CD8-positive, alpha-beta memory T cell (primary cell): ENCODE measurements at places on chromosomes 2 and 18. TPM values are rescaled to one million over a fixed set of nuclear protein-coding genes. Genes with fewer than 3 reads are reported as not detected.

DNA sequence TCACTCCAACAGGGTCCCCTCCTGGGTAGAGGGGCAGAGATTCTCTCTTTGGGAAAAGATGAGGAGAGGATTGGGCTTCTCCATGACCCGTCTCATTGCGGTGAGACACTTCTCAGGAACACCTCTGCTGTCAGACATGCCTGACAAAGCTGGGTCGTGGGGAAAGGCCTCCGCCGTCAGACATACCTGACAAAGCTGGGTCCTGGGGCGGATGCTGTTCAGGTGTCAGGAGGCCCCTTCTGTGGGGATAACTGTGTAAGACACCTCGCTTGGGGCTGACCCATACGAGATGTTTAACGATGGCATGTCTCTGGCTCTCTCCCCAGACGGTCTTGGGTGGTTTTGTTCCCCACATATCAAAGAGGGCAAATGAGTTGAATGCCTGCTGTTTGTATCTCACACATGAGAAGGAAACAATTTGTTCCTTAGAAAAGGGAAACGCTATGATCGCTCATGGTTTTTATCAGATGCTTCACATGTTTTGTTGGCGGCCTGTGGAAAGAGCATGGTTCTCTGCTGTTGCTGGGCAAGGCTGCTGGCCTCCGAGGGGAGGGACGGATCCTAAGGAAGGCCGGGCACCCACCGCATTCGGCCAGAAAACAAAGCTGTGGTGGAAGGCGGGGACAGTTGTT, 40.8 kb upstream of the PXDN start:
- no peaks in the 10 kb centered on the region for H3K27me3 ChIP-seq
- H3K4me3 ChIP-seq, result no peak overlapping the region
- H3K27ac ChIP-seq, result no peak overlapping the region
- no peaks in the 10 kb centered on the region for H3K36me3 ChIP-seq
- no peak for DNase-seq

DNA sequence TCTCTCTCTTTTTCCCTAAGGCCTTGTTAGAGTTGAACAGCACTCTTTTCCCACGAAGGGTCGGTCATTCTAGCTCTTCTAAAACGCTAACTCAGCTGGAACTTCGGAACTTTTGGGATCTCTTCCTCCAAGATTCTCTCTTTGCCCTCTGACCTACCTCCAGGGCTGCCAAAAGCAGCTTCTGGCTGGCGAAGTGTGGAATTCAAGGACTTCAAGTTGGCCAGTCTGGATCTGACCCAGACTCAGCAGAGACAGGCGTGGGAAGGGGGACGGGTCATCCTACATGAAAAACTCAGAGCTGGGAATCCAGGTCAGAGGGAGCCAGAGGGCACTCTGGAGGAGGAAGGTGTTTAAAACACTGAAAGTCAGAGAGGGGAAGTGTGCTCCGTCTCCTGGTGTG, 305.5 kb upstream of the HDAC4 start:
- peaks cover 9% of the 10 kb centered on the region for H3K27me3 ChIP-seq
- no peak for DNase-seq
- no peak overlapping the region for H3K27ac ChIP-seq
- H3K4me1 ChIP-seq, result no peaks in the 10 kb centered on the region
- H3K4me3 ChIP-seq, result no peak overlapping the region

DNA sequence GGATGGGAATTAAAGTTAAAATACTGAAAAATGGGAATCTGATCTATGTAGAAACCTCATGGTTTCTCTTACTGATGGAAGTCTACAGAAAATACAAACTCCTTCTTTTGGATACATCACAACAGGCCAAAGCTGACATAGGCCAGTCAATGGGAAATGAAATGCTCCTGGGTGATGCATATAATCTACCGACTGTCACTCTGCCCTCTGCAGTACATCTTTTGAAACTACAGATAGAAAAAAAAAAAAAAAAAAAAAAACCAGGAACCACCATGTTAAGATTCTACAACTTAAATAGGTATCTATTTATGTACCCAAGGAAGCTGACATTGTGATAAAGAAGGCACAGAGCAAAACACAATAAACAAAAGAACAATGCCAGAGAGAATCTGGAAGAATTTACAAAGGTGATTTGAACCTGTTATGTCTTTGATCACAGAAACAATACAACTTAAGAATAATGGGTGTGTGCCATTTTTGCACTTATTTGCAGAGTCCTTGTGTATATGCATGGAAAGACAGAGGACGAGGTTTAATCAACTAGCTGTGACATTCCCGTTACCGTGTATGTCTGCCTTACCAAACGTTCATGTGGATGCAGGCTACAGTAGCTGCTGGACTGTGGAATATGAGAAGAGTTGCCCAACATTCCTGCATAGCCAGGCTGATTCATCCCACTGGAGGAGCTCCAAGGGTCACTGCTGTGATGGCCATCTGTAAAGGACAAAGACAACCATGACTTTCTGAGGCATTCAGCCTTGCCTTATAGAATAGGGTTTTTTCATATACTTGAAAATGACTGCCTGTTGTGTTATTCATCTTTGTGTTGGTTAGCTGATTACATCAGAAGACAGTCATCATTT, 312.7 kb downstream of the TCF4 start:
- H3K4me1 ChIP-seq, result no peaks in the 10 kb centered on the region
- H3K27me3 ChIP-seq, result no peaks in the 10 kb centered on the region

DNA sequence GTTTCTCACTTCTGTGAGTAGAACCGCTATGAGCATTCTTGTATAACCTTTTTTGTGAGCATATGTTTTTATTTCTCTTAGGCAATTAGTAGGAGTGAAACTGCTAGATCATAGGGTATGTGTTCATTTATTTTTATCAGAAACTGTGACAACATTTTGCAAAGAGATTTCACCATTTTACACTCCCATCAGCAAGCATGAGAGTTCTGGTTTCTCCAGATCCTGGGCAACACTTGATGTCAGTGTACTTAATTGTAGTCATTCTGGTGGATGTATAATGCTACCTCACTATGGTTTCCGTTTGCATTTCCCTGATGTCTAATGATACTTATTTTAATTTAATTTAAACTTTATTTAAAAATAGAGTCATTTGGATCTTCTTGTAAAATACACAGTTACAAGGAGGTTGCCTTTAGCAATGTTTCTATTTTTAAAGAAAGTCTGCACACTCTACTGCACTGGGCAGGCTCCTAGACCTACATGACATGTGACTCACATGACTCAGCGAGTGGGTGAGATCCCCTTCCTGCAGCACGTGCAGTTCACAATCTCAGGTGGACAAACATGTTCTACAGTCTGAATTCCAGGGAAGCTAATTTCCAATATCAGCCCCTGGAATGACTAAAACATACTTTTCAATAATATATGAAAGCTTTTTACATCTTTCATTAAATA, 127.0 kb upstream of the BCL2L11 start:
- H3K27ac ChIP-seq, result no peak overlapping the region
- H3K4me1 ChIP-seq, result peaks cover 16% of the 10 kb centered on the region
- H3K36me3 ChIP-seq, result no peaks in the 10 kb centered on the region
- H3K27me3 ChIP-seq, result no peaks in the 10 kb centered on the region
- DNase-seq, result no peak

DNA sequence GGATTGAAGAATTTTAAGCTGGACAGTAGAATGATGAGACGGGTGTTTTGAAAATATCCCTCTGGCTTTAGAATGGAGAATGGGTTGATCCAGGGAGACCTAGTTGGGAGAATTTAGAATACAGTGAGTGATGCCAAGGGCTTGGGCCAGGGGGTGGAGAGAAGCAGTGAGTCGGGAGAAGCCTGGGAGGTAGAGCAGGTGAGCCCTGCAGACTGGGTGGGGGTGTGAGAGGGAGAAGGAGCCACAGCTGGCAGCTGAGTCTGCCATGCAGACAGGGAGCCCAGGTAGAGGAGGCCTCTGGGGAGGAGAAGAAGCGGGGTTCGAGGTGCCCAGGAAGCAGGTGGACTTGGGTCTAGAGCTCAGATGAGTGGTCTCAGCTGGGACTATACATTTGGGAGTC, 18.2 kb downstream of the CREG2 start:
- H3K27ac ChIP-seq, result no peak overlapping the region
- H3K4me3 ChIP-seq, result no peak overlapping the region
- H3K27me3 ChIP-seq, result no peaks in the 10 kb centered on the region
- no peak for DNase-seq
- no peaks in the 10 kb centered on the region for H3K4me1 ChIP-seq

GRCh38 chr2:186503827-186504606, 18.0 kb downstream of the ZC3H15 start:
- H3K27me3 ChIP-seq, result no peaks in the 10 kb centered on the region
- no peak overlapping the region for H3K27ac ChIP-seq
- H3K36me3 ChIP-seq, result peaks cover 49% of the 10 kb centered on the region
- peak; percentile 7 for DNase-seq
- no peak overlapping the region for H3K4me3 ChIP-seq

- no peak for DNase-seq
- H3K4me1 ChIP-seq, result no peaks in the 10 kb centered on the region
- H3K27ac ChIP-seq, result no peak overlapping the region
- peaks cover 13% of the 10 kb centered on the region for H3K36me3 ChIP-seq
- no peak overlapping the region for H3K4me3 ChIP-seq
- H3K27me3 ChIP-seq, result no peaks in the 10 kb centered on the region
These were observed 52.8 kb upstream of the TWSG1 start for GRCh38 chr18:9281780-9282179.

DNA sequence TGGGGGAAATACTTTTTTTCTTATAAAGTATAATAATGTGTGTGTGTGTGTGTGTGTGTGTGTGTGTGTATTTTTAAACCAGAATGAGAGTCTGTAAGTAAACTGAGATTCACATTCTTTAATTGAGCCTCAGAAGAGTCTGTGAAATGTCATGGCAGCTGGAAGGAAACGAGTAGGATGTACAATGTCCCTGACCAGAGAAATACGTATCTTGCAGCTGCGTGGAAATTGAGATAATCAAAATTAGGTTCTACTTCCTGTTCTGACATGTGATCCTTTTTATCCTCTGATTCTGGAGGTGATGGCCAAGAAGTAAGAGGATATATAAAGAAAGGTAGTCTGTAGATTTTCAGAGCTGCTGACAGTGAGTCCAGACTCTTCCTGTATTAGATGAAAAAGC, 50.0 kb downstream of the SH3RF3 start:
- no peaks in the 10 kb centered on the region for H3K27me3 ChIP-seq
- no peaks in the 10 kb centered on the region for H3K36me3 ChIP-seq
- peaks cover 8% of the 10 kb centered on the region for H3K4me1 ChIP-seq
- no peak overlapping the region for H3K4me3 ChIP-seq

DNA sequence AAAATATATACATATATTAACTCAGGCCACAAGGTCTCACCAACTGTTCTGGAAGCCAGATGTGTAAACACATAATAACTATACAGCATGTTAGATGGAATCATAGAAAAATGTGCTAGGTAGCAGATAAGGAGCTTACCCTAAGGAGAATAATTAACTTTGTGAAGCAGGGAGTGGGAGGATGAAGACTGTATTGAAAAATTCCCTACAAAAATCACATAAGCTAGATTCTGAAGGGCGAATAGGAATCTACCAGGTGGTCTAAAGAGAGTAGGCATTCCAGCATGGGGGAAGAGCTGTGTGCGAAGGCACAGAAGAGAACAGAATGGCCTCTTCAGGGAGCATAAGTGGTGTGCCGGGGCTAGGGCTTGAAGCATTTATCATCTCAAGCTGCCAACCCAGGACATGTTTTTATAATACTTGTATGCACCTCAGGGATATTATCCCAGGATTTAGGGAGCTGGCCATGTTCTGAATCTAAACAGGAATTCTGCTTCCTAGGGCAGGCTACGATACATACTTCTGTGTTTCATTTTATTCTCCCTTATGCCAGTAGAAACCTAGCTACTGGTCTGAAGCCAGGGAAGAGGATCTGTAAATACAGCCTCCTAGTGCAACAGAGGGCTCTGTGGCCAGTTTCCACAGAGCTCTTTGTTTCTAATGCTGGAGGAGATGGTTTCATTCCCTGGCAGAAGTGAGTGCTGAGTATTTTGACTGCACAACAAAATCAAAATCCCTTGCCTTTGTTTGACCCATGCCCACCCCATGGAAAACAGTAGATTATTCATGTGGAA, 56.7 kb downstream of the NEMP2 start:
- H3K36me3 ChIP-seq, result no peaks in the 10 kb centered on the region
- no peaks in the 10 kb centered on the region for H3K27me3 ChIP-seq
- H3K4me3 ChIP-seq, result no peak overlapping the region
- H3K27ac ChIP-seq, result no peak overlapping the region
- DNase-seq, result no peak
- no peaks in the 10 kb centered on the region for H3K4me1 ChIP-seq

GRCh38 chr18:51561821-51562220, 364.3 kb upstream of the MEX3C start:
- no peak overlapping the region for H3K4me3 ChIP-seq
- no peaks in the 10 kb centered on the region for H3K4me1 ChIP-seq
- H3K27ac ChIP-seq, result no peak overlapping the region
- H3K36me3 ChIP-seq, result no peaks in the 10 kb centered on the region
- H3K27me3 ChIP-seq, result no peaks in the 10 kb centered on the region

GRCh38 chr2:159489476-159489875, 126.9 kb downstream of the BAZ2B start:
- H3K4me1 ChIP-seq, result no peaks in the 10 kb centered on the region
- no peaks in the 10 kb centered on the region for H3K27me3 ChIP-seq
- no peaks in the 10 kb centered on the region for H3K36me3 ChIP-seq
- H3K27ac ChIP-seq, result no peak overlapping the region

DNA sequence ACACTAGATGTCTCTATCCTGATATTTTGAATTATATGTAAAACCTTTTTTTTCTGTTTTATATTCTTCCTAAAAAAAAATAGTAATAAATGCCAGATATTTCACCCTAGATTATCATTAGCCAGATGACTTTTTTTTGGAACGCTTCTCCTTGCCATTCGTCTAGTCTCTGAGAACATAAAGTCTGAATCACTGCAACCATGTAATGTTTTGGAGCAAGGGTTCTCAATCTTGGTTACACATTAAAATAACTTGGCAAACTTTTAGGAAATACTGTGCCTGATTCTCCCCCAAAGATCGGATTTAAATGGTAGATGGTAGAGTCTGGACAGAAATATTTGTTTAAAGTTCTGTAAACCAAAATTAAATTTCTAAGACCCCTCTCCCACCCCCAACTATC, 21.0 kb downstream of the SLC25A52 start:
- no peak overlapping the region for H3K4me3 ChIP-seq
- no peak for DNase-seq
- no peaks in the 10 kb centered on the region for H3K27me3 ChIP-seq
- H3K27ac ChIP-seq, result no peak overlapping the region

DNA sequence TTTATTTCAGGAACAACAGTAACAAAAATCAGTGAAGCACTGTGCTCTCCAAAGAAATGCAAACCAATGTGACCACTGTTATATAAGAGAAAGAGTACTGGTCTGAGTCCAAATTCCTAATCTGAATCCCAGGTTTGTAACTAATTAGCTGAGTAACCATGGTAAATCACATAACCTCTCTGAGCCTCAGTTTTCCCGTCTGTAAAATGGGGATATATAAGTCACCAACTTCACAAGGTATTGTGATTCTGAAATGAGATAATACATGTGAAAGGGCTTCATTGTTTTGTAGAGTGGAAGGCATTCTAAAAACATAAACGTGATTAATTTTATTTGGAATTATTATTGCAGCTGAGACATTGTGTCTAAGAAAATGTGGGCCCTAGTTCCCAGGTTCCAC, 91.3 kb upstream of the YPEL5 start:
- no peak for DNase-seq
- H3K36me3 ChIP-seq, result no peaks in the 10 kb centered on the region
- no peaks in the 10 kb centered on the region for H3K4me1 ChIP-seq
- H3K27ac ChIP-seq, result no peak overlapping the region
- peaks cover 5% of the 10 kb centered on the region for H3K27me3 ChIP-seq

The LAMA1 gene
- total RNA-seq, result not detected

The DYNAP gene
- total RNA-seq, result not detected

The CGREF1 gene
- 2.7 TPM for total RNA-seq

The FBXO15 gene
- total RNA-seq, result 0.77 TPM

The ATRAID gene
- 106 TPM for total RNA-seq

The LONRF2 gene
- 0.13 TPM for total RNA-seq

The REG3A gene
- not detected for total RNA-seq

The KLHL14 gene
- not detected for total RNA-seq

The UGT1A4 gene
- total RNA-seq, result not detected
